Colonic mucosa (tissue), 4 donors: ENCODE measurements at places on chromosomes 7 and 10. TPM values are rescaled to one million over a fixed set of nuclear protein-coding genes. Genes with fewer than 3 reads are reported as not detected.

Gene HKDC1
- total RNA-seq: 14.7 TPM

Gene JCAD
- 23.5 TPM for total RNA-seq

DNA sequence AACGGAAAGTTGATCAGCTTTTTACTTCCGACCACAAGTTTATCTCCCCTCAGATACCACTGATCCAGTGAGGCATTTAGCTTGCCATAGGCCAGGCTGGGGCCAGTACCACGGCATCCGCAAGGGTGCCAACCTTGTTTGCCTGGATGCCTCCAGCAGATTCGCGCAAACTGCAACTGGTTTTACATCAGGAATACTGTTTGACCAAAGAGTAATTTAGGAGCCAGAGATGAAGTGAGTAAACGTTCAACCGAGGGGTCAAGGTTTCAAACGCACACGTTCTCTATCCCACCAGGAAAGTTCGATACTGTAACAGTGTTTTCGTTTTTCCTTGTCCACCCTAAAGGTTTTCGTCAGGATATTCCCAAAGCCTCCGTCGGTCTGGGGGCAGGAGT lies 266 bp upstream of the MDFIC start:
- no peaks in the 10 kb centered on the region for H3K36me3 ChIP-seq
- no peaks in the 10 kb centered on the region for H3K4me1 ChIP-seq
- no peaks in the 10 kb centered on the region for H3K27me3 ChIP-seq
- H3K4me3 ChIP-seq: peak overlapping the region; percentile 69
- peak; percentile 37 for DNase-seq
- peak overlapping the region; percentile 84 for H3K27ac ChIP-seq

GRCh38 chr10:124048371-124049290 lies 44.8 kb downstream of the CHST15 start:
- no peaks in the 10 kb centered on the region for H3K27me3 ChIP-seq
- no peak overlapping the region for H3K27ac ChIP-seq
- H3K4me1 ChIP-seq: no peaks in the 10 kb centered on the region
- no peak for DNase-seq
- no peak overlapping the region for H3K4me3 ChIP-seq

DNA sequence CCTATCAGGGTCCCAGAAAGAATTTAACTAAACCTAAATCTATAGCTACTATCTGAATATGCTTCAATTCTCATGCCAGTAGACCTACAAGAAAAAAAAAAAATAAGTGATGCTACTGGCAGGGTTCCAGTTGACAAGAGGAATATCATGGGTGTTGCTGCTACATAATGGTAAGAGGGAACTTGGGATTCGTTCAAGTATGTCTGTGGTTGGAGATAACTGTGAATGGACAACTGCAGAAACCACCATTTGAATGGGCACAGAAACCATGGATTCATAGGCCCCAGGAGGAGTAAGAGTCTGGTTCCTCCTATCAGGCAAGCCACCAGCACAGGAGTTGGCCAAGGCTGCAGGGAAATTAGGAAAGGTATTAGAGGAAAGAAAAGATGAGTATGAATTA lies 287.6 kb upstream of the HGF start:
- DNase-seq: no peak
- no peaks in the 10 kb centered on the region for H3K4me1 ChIP-seq
- no peaks in the 10 kb centered on the region for H3K36me3 ChIP-seq
- no peak overlapping the region for H3K27ac ChIP-seq
- H3K27me3 ChIP-seq: no peaks in the 10 kb centered on the region

GRCh38 chr10:30432622-30433305 lies 1.2 kb upstream of the MAP3K8 start:
- DNase-seq: peak; percentile 60
- no peaks in the 10 kb centered on the region for H3K36me3 ChIP-seq
- peak overlapping the region; percentile 88 for H3K4me3 ChIP-seq
- no peaks in the 10 kb centered on the region for H3K27me3 ChIP-seq
- peak overlapping the region; percentile 100 for H3K27ac ChIP-seq

DNA sequence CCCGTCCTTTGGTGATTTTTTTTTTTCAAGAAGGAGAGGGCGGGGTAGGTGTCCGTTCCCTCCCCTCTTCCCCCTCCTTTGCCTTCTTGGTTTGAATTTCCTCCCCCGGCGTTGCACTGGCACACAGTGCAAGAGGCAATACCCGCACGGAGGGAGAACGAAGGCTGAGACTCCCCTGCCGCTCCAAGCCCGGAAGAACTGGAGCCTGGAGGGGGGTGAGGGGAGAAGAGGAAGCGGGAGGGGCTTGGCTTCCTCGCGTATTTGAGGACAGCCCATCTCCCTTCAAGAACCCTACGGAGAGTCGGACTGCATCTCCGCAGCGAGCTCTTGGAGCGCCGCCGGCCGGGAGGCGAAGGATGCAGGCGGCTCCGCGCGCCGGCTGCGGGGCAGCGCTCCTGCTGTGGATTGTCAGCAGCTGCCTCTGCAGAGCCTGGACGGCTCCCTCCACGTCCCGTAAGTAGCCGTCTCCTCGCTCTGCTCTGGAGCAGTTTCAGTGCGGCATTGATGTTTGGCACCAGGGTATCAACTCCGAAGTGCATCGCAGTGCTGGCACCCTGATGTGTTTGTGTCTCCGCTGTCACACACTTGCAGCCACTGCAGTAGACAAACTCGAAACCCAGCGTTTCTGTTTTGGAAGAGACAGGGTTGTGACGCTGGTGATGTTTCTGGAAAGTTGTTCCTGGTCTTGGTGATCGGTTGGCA lies at the start of gene CNTNAP2:
CNTNAP2 (plus strand) TSS at position 281 of the 702 bp plus-strand sequence; CDS start at position 357, 76 bp downstream.
- DNase-seq: no peak
- peaks cover 3% of the 10 kb centered on the region for H3K27me3 ChIP-seq
- no peaks in the 10 kb centered on the region for H3K36me3 ChIP-seq

- H3K4me1 ChIP-seq: no peaks in the 10 kb centered on the region
- no peaks in the 10 kb centered on the region for H3K27me3 ChIP-seq
- peak; percentile 44 for DNase-seq
- no peaks in the 10 kb centered on the region for H3K36me3 ChIP-seq
- peak overlapping the region; percentile 38 for H3K4me3 ChIP-seq
Measured at GRCh38 chr7:143882020-143882603, 19.9 kb downstream of the TCAF1 start.
